Omental fat pad (tissue), 4 donors: ENCODE measurements at places on chromosomes 16 and 17.

- no peak for DNase-seq
Observed at GRCh38 chr17:59829217-59830006, 63.3 kb downstream of the TUBD1 start.

DNA sequence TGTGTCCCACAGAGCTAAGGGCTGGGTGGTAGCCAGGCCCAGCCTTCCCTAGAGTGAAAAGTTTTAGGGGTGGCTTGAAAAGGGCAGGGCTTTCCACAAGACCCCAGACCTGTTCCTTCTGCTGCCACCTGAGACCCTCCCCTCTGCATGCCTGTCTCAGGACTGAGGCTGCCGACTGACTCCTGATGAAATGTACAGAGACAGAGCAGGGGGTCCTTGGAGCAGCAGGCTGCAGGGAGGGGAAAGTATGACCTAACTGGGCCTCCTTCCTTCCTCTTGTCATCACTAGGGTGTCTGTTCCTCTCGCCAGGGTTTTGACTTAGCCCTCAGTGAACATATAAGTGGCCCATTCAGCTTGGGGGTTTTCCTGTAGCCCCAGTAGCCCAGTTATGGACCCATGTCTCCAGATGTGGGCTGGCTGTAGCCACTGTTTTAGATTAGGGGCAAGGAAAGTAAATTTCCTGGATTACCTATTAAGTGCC is 14.9 kb upstream of the NFATC3 start:
- DNase-seq, result no peak

DNA sequence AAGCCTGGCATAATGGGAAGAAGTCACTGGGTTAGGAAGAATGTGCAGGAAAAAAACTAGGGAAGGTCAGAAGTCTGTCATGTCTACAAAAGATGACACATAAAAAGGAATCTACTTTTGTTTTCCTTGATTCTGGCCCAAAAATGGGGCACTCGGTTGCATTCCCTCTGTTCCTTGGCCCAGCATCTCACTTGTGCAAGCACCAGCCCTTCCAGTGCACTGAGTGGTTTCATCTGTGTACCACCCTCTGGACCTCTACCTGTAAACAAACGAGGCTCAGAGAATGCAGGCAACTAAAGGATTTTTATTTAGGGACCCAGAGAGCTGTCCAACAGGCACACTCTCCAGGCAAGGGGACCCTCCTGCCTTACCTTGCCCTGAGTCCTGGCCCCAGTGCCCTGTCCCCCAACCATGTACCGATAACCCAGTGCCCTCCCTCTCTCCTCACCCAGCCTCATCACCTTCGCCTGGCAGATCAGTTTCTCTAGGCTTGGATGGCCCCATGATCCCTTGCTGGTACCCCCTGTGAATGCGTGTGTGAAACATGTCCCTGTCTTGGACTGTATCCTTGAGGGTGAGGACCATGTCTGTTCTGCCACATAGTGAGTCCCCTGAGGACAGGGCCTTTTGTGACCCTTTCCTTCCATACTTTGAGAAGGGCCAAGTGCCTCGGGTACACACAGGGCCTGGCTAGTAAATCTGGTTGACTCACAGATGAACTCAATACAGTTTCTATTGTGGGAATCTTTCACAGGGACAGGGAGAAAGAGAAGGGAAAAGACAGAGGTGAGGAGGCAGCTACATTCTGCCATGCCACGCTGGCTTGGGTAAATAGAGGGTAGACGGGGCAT is 13.3 kb downstream of the NXPH3 start:
- no peak for DNase-seq

DNA sequence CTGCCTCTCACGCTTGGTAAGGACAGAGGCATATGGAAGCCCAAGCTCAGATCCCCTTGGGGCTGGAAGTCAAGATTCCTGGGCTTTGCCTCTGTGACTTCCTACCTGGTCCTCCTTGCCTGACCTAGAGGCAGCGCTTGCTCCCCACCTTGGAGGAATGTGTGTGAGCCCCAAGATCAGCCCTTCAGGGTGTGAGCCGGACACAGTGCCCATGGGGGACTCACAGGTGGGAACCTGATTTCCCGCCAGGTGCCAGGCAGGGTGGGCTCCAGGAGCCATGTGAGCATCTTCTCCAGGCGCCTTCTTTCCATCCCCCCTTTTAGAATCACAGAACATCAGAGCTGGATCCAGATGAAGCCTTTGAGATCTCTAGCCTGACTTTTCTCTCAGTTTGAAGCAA is 10.2 kb downstream of the CD300LG start:
- no peak for DNase-seq

DNA sequence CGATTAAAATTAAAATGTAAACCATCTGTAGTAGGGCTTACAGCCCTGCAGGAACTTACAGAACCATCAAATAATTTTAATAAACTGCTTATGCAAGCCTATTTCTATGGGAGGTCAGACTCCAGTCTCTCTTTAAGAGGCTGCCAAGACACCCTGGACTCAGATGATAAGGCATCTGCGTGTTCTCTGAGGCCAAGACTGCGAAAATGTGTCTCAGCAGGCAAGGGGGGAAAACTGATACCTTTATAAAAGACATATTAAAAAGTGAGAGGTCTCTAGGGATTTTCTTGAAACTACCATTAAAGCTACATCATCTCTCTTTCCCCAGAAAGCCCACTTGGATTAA is 32.2 kb downstream of the MPHOSPH6 start:
- no peak for DNase-seq

DNA sequence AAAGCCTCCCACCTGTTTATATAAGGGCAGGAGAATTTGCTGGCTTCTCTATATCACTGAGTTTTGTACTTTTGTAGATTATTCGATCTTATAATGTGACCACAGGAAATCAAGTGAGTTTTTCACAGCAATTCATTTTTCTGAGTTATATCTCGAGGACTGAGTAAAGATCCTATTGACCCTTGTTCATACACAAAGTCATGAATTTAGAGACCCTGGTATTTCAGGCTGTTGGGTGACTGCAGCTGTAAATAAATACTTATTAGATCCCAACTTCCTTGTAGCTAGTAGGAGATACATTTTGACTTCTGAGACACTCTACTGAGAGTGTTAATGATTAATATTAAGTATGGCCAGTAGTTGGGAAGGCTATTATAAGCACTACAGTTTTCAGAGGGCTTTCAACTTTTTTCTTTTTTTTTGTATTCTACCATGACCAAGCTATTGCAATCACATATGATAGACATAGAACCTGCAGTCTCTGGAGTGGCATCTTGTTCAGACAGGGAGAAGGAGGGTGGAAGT is 3.2 kb upstream of the KRT20 start:
- DNase-seq, result no peak

DNA sequence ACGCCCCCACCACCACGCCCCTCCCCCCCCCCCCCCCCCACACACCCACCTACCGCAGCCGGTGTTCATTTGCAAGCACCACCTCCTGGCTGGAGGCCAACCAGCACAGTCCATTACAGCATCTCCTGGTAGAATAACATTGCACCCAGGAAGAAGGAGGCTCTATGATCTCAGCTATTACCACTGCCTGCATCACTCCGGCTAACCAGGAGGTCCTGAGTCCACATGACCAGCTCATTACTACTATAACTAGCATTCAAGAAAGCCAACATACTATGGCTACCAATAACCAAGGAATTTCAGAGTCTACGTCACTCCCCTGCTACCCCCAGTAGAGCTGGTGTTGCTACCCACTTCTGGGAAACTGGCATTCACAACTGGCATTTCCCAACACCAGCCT is 81.1 kb upstream of the ALOX12 start:
- DNase-seq, result no peak

GRCh38 chr16:70770626-70771552 is 30.1 kb downstream of the VAC14 start:
- peak; percentile 65 for DNase-seq

GRCh38 chr17:48795444-48796162 is 21.4 kb downstream of the TTLL6 start:
- no peak for DNase-seq

DNA sequence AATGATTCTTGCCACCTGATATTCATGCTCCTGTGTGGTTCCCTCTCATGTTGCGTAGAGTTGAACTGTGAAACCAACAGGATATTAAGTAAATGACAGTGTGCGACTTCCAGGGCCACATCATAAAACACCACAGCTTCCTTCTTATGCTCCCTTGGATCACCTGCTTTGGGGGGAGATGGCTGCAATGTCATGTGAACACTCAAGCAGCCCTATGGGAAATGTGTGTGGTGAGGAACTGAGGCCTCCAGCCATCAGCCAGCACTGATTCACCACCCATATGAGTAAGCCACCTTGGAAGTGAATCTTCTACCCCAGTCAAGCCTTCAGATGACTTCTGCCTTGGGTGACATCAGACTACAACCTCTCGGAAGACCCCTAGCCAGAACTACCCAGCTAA is 427.5 kb downstream of the UTP18 start:
- DNase-seq, result no peak

DNA sequence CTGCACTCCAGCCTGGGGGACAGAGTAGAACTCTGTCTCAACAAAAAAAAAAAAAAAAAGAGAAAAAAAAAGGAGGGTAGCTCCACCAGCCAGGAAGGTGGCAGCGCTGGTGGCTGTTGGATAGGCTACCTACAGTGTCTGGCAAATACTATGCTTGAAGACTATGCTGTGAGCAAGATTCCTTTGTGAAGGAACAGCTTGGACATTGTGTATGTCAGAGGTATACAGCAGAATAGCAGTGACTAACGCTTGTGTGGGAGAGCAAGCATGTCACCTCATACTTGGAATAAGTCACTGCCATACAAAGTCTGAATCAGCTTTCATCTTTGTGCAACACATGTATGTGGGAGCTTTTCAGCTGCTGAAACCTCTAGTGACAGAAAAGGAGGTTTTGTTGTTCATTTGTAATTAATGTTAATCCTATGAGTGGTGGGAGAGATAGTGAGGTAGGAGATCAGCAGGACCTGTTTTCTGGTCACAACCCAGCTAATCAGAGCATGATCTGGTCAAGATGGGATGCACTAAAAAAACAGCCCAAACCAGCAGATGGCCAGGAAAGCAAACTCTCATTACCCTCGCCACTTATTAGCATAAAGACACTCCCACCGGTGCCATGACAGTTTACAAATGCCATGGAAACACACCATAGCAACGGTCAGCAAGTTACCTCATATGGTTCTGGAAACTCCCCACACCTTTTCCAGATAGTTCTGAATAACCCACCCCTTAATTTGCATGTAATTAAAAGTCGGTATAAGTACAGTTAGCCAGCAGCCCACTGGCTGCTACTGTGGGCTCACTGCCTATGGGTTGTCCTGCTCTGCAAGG is 6.8 kb upstream of the ITGAD start:
- DNase-seq, result no peak

- no peak for DNase-seq
Observed at GRCh38 chr16:74315059-74315458, 18.4 kb downstream of the PSMD7 start.

GRCh38 chr17:62876673-62877405 is 68.7 kb upstream of the MARCHF10 start:
- DNase-seq, result no peak

DNA sequence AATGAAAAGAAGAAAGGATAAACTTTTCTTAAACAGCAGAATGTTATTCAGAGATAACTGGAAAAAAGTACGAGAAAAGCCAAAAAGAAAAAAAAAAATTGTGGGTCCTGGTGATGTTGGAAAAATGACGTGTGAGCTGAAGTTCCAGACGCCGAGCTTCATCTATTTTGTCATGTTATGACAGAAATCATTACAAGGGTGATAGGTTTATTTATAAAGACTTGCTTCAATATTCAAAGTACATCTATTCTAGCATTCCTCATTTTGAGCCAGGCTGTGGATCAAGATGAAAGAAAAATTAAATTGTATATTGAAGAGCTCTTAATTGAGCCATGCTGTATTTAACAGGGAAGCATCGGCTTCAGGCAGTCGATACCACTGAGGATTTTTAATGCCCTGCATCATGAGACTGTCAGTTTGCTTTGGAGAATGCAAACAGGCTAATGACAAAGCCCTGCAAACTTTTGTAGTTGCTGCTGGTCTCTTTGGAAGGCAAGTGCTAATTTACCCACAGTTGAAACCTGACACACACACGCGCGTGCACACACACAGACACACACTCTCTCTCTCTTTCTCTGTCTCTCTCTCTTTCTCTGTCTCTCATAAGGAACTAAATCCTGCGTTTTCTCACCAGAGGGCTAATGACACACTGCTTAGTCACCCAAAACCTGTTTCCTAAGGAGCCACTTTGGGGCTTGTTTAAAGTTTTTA is 110.7 kb downstream of the WWOX start:
- DNase-seq, result no peak

- no peak for DNase-seq
Observed at GRCh38 chr16:69880640-69881133, 70.4 kb upstream of the CLEC18A start.

GRCh38 chr17:44972953-44973352 is 4.8 kb upstream of the C1QL1 start:
- DNase-seq, result no peak

GRCh38 chr17:10610884-10611283 is 46.2 kb downstream of the MYH3 start:
- DNase-seq, result no peak

DNA sequence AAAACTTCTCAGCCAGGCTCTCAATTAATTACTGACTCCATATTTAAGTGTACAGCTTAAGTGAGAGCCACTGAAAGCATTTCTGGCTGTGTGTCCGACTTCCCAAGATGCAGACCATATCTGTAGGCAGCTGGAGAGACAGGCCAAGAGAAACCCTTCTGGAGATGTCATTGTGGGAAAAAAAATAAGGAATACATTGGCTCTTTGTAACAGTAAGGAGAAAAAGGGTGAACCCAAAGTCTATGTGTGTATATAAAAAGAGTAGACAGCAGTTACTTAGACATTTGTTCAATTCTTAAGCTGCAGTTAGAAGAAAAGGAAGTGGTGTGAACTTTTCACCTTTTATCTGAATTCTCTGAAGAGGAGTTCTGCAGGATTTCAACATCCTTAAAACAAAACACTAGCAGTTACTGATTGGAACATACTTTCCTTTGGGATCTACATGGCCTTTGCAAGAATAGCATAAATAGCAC is 21.7 kb downstream of the FAM117A start:
- no peak for DNase-seq

- no peak for DNase-seq
Observed at GRCh38 chr16:73418691-73419090, 370.8 kb upstream of the ZFHX3 start.

DNA sequence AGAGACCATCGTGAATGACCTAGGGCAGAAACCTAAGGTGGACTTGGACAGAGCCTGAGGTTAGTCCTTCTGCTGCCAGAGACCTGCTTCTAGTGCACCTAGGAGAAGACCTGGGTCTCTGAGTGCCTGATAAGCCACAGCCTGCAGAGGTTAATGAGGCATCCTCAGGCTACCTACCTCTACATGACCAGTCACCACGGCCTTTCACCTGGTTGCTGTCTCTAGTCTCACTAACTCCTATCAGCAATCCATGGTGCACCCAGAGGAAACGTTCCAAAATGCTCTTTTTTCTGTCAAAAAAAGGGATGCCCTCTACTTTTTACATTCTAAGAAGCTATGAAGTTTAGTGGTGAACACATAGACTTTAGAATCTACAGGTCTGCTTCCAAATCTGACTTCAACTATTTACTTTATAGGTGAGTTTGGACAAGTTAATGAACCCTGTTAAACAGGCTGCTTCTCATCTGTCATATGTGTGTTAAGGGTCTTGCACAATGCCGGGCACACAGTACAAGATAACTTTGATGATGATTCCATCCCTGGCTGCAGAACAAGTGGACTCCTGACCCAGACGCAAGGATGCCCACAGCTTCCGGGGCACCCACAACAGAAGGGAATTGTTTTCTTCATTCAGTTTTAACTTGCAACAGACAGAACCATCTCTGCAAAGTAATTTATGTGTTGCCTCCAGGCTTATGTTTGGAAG is 469.9 kb upstream of the CDH5 start:
- no peak for DNase-seq
